Lower leg skin (tissue), 4 donors: ENCODE measurements at places on chromosomes 4 and X.

- no peak for DNase-seq
Measured at GRCh38 chrX:136783159-136783558, 2.4 kb upstream of the ARHGEF6 start.

DNA sequence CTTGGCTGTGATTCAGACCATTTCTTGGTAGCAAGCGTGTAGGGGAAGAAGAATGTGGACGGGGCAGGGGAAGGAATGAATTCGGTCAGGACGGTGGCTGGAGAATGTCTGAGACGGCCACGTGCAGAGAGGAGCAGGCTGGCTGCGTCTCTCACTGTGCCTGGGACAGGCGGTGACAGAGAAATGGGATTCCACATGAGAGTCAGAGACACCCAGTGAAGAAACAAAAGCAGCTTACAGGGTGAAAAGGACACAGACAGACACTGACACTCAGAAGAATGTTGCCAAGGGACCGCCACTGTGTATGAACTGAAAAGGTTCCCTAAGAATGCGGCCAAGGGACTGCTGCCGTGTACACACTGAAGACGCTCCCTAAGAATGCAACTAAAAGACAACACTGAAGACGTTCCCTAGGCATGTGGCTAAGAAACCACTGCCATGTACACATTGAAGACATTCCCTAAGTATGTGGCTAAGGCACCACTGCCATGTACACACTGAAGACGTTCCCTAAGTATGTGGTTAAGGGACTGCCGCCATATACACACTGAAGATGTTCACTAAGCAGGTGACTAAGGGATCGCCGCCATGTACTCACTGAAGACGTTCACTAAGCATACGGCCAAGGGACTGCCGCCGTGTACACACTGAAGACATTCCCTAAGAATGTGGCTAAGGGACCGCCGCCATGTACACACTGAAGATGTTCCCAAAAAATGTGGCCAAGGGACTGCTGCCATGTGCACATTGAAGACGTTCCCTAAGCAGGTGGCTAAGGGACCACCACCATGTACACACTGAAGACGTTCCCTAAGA, 49.1 kb downstream of the DHRSX start:
- DNase-seq = no peak

DNA sequence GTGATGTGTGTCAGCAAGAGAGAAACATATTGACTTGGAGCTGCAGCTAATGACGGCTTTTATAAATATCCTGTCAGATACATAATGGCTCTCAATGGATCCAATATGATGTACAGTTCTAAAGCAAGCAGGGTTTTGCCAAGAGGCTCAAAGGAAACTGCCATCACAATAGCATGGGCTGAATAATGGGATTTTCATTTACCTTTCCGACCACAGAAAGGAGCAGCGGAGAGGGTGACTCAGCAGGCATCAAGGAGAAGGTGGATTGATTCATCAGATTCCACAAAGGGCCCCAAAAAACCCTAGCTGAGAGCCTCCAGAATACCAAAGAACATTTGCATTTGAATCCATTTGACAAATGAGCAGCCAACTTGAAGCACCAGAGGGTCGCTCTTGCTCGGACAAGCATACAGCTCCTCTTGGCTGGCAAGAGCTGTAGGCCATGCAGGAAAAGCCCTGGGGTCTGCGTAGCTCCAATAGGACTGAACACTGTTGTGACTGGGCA, 355.7 kb upstream of the NOCT start:
- no peak for DNase-seq

DNA sequence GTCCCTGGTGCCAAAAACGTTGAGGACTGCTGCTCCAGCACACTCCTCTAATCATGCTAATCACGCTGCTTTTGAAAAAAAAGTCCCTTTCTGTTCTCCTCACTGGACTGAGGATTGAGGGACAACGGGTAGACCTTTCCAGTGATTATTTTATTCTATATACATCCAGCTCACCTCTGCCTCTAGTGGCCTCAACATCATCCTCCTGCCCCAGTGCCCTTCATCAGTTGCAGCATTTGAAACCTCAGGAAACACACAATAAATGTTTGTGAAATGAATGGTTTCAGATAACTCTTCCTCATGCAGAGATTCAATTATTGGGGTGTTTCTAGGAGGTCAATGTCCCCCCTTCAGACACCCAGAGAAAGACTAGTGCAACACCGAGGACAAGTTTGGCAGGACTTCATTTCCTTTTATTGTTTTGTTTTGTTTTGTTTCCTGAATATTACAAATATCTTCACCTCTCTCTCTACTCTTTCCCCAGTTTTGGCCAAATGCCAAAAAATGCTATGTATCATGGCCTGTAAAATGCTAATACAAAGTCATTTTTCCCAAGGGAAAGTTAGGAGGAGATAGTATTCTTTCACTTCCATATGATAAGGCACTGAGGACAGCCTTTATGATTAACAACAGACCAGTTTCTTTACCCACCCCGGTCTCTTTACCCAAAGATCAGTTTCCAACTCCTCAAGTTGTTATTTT, 460.1 kb upstream of the SLIT2 start:
- no peak for DNase-seq

DNA sequence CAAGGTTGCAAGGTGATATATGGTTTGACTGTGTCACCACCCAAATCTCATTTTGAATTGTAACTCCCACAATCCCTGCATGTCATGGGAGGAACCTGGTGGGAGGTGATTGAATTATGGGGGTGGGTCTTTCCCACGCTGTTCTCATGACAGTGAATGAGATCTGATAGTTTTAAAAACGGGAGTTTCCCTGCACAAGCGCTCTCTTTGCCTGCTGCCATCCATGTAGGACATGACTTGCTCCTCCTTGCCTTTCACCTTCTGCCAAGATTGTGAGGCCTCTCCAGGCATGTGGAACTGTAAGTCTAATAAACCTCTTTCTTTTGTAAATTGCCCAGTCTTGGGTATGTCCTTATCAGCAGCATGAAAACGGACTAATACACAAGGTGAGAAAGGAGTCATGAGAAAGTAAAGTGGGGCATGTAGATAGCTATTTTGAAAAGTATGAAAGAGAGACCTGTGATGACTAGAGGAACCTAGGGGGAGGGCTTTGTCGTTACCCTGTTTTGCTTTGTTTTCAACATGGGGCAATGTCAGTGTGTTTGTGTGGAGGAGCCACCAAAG, 6.3 kb downstream of the ZBTB49 start:
- DNase-seq = no peak

DNA sequence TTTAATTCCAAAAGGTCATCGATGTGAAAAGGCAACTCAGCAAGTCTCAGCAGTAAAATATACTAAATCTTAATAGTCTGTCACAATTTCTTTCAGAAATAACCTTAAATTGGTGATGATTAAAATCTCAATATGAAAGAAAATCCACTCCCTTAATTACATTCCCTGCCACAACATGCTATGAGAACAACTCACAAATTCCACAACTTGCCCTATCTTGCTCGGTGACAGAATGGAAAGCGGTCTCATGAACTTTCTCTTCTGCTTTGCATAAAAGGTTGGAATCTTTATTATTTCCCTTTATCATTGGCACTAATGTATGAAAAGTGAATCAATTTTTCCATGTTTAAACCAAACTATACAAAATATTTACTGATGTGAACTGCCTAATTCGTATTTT, 380.8 kb downstream of the TMA16 start:
- DNase-seq = no peak

GRCh38 chr4:136424052-136424451, 1108.2 kb downstream of the PCDH18 start:
- DNase-seq = no peak

GRCh38 chr4:48635310-48635709, 144.8 kb downstream of the FRYL start:
- DNase-seq = no peak

- peak; percentile 87 for DNase-seq
Measured at GRCh38 chr4:337932-338758, 531 bp downstream of the ZNF141 start.

DNA sequence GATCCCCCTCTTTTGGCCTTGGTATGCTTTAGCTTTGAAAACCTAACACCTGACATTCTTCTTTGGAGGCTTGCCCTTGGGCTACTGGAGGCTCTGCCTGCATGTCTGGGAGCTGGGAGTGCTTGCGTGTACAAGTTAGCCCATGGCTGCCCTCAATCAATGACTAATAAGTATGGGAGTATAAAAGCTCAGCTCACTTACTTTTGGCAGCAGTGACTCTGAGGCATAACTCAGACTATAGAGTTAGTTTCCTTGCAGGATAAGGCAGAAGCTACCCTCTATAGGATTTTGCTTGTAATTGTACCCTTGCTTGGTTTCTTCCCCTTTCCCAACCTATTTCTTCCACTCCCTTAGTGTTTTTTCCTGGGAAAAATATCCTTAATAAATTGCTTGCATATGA, 247.9 kb downstream of the PPP1R2C start:
- DNase-seq = no peak

GRCh38 chr4:144115519-144115918, 25.0 kb downstream of the GYPA start:
- DNase-seq = no peak

DNA sequence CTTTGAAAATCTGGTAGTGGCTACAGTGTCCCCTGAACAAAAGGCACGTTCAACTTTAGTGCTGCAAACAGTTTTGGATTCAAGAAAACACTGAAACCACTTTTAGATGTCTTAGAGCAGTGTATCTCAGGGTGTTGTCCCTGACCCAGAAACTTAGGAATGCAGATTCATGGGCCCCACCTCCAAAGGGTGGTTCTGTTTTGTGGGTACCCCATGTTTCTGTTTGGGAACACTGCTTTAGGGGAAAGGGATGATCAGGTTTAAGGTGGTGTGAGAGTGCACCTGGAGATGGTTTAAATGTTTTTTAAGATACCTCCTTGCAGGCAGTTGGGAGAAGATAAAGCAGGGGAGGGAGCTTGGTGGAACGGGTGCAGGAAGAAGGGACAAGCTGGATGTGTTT, 55.6 kb downstream of the JADE1 start:
- no peak for DNase-seq

GRCh38 chrX:102345916-102346315, 93.9 kb downstream of the NXF2B start:
- peak; percentile 33 for DNase-seq

DNA sequence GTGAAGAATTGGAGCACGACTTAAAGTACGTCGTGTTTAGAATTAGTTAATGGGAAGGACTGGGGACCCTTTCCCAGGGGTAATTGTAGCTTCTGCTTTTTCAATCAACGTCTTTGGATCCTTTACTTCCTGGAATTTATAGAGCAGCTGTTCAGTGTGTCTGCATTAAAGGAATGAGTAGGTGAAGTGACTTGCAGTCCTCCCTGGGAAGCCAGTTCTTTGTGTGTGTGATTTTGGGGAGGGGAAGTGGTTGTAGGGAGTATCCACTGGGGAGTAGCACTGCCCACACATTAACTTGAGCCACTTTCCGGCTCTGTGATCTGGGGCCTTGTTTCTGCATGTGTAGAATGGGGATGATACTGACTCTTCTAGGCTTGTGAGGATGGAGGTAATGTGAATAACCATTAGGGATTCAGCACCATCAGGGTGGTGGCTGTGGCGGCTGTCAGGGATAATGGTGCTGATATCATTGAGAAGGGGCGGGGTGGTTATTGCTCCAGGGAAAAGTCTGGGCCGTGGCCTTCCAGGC, 54.7 kb downstream of the TMEM131L start:
- no peak for DNase-seq

GRCh38 chr4:55670695-55671094, 34.6 kb upstream of the NMU start:
- DNase-seq = no peak

DNA sequence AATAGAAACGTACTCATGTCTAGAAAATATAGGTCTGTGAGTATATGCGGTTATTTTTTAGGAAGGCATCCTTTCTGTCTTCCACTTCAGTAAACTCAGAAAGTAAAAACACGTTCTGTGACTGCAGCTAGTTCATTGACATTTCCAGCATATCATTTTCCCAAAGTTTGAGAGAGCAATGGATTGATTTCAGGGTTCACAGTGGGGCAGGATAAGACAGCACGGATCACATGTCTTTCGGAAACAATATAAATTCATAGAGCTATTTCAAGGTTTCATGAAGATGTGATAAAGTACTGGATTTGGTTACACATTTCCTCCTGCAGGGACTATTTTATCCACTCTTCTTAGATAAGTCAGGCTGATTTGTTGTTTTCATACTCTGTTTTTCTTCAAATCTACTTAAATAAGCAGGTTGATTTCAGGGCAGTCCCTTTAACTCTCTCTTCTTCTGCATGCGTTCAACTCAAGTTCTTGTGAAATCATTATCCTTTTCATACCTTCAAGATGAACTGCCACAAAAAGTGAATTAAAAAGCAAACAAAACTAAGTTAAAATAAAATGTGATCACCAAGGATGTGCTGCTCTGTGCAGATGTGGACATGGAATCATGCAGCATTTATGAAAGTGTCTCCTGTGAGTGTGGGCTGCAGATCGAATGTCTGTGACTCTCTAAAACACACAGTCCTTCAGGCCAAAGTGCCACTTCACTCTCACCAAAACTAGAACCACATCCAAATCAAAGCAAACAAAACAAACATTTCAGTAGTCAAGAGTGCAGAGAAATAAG, 187.7 kb downstream of the UNC5C start:
- no peak for DNase-seq

GRCh38 chr4:124450851-124451250, 261.7 kb downstream of the ANKRD50 start:
- no peak for DNase-seq

DNA sequence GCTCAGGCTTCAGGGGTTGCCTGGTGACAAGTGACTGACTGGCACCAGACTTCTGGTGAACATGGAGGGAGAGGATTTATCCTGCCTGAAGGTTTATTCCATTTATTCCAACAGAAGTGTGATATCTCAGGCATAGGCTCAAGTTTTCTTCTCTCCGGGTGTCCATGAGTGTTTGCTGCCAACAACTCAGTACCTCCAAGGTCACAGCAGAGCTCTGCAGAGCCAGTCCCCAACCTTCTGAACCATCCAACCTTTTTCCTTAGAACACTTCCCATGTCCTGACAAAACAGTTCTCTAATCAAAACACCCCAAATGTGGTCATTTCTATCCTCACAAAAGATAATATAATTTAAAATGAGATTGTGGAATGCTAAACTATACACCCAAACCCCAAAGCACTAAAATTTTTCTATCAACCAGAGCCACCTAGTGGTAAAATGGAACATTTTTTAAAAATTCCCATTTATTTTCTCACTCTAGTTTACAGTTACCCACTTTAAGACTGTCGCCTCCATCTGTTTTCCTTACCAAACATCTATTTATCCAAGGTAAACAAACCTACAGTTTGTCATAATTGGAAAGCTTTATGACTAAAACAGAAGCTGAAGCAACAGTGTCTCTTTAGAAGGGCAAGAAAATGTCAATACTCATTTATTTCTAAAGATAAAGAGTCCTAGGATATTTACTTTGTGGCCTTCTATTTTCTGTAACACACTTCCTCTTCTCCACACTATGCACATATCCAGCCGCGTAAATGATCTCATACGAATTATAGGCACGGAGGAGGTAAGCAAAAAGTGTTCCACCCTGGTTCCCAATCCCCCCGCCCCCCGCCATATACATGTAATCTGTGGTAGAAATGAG, 39.5 kb downstream of the TMEM154 start:
- no peak for DNase-seq

DNA sequence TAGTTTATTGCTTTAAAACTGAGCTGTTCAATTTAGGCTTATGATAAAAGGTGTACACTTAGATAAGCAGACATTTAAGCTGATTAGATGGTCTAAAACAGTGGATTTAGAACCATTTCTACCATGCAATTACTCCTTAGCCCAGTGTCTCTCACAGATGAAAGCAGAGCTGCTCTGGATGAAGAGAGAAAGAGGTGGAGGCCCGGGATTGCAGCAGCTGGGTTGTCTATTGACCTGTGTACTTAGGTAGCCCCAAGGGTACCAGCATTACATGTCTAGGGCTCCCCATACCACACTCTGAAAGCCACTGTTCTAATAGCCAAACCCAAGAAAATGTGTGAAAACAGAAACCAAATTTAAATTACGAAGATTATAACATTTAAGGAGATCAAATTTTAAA, 86.0 kb upstream of the GIMD1 start:
- no peak for DNase-seq

- no peak for DNase-seq
Measured at GRCh38 chr4:169335331-169335730, 64.6 kb upstream of the SH3RF1 start.
